ENCODE measurements at places on chromosomes 11 and 22.

DNA sequence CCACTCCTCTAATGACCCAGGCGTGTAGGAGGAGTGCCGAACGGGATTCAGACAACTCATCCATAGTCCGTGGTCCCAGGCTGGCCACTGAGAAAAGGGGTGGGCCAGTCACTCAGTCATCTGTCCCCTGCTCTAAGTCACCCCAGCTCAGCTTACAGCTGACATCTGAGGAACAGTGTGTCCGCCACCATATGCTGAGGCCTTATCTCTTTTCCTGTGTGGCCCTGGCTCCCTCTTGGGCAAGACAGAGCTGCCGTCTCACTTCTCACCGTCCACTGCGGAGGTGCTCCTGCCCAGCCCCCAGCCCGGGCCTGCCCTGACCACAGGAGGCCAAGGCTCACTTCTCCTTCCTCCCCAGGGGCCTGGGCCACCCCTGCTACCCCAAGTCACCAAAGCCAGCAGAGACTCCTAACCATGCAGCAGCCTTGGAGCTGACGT is 6.8 kb downstream of the CCDC86 start:
- DNase-seq: no peak

DNA sequence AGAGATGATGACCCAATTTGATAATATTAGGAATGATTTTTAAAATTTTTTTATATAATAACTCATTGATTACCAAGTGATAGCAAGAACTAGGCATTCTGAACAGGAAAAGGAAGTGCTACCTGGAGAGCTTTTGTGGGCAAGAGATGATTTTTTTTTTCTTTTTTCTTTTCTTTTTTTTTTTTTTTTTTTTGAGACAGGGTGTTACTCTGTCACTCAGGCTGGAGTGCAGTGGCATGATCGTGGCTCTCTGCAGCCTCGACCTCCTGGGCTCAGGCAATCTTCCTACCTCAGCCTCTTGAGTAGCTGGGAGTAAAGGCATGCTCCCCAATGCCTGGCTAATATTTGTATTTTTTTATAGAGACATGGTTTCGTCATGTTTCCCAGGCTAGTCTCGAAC is 40.4 kb downstream of the TNRC6B start:
- DNase-seq: no peak

DNA sequence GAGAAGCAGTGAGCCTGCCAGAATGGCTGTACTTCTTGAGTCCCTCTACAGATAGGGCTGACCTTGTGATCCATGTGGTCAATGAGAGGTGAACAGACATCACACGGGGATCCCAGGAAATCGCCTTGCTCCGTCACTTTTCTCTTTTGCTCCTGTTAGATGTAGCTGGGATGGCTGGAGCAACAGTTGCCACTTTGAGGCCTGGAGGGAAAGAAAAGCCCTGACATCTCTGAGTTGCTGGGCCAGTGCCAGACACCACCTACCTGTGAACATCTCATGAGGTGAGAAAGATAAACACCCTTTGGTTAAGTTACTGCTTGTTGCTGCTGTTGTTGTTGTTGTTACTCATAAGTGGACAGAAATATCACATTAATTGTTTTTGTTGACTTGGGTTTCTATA is 840.3 kb downstream of the TBC1D22A start:
- no peak for DNase-seq

GRCh38 chr11:7488681-7489080 is 3.4 kb downstream of the OLFML1 start:
- DNase-seq: no peak

DNA sequence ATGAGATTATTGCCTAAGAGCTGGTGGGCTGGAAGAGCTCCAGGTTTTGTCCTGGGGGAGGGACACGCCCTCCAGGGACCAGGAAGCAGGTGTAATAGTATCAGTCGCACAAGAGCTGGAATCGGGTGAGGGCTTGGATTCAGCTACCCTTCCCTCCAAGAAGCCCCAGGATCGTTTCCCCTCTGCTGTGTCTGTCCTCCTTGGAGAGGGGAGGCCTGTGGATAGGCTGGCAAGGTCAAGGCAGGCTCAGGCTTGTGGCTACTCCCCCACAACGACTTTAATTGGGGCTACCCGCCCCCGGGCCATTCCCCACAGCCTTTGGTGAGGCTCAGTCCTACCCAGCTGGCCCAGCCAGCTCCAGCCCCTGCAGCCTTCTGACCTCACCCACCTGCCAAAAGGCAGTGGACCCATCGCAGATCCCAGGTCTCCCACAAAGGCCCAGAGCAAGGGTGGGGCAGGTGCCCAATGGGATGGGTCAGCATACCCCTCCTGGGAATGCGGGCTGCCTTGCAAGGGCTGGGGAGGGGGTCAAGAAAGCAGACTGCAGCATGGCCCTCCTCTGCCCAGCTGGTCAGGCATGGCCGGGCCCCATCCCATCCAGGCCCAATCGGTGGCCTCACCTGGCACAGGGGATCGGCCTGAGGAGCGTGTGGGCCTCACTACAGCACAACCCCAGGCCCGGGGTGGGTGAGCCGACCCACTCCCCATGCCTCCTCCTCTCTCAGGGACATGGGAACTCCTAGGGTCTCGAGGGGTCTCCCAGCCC is 1.0 kb downstream of the CTSD start:
- DNase-seq: no peak

- no peak for DNase-seq
These were observed 8.7 kb downstream of the MS4A2 start for GRCh38 chr11:60097189-60097588.

DNA sequence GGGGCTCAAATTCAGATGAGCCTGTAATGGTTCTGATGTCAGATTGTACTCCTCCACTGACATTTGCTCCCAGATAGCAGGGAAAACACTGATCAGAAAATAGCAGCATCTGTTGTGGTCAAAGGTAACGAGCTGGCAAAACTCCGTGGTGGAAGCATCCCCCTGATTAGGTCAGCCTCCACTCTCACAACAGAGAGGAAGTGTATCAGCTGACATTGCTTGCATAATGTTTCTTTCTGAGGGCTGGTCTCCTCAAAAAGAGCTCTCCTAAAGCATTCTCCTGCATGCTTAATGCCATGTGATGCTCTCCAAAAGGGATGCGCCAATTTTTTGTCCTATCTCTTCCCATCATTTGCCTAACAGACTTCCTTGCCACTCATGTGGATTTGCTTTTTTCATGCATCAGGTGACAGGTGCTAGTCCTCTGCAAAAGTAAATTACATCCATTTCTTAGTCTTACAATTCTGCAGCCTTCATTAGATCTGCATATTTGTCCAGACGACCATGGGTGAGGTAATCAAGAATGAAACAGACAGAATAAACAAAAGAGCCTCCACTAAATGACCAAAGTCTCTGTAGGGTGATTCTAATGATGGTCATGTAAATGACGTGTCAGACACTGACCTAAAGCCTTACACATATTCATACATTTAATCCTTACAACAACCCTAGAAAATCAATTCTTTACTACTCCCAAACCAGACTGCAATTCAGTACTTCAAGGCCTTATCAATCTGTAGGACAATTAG is 6.4 kb upstream of the TENM4 start:
- no peak for DNase-seq
